ENCODE measurements at places on chromosomes 7 and 10.

DNA sequence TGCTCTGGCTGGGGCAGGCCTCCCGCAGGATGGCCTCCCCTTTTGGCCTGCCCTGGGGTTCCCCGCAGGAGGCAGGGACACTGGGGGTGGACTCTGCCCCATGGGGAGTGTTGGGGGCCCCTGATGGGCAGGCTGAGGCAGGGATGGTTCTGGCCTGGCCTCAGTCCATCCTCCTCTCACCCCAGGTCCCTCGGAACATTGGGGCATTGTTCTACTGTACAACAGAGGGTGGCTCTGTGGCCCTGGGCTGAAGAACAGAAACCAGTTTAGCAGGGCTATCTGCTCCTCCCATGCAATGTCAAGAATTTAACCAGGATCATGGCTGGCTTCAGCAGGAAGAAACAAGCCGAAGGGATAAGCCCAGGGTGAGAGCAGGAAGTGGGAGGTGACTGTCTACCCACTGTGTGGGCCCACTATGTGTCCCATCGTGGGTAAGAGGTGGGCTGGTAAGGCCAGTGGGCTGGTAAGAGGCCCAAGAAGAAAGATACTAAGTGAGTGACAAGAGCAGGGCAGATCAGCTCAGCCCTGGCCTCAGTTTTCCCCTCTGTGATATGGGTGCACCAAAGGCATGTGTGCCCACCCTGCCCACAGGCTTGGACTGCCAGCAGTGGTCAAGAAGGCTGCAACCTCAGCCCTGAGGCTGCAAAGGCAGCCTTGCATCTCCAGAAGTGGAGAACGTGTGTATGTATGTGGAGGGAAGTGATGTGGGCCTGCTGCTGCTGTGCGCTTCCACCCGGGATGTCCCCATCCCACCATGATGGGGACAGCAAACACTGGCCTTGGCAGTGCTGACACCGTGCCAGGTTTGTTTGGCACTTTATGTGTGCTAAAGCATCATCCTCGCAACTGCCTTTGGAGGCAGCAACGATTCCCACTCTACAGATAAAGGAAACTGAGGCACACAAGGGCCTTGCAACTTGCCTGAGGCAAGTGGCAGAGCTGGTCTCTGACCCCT, 138.9 kb downstream of the SH3PXD2A start:
- peak; percentile 32 for DNase-seq

DNA sequence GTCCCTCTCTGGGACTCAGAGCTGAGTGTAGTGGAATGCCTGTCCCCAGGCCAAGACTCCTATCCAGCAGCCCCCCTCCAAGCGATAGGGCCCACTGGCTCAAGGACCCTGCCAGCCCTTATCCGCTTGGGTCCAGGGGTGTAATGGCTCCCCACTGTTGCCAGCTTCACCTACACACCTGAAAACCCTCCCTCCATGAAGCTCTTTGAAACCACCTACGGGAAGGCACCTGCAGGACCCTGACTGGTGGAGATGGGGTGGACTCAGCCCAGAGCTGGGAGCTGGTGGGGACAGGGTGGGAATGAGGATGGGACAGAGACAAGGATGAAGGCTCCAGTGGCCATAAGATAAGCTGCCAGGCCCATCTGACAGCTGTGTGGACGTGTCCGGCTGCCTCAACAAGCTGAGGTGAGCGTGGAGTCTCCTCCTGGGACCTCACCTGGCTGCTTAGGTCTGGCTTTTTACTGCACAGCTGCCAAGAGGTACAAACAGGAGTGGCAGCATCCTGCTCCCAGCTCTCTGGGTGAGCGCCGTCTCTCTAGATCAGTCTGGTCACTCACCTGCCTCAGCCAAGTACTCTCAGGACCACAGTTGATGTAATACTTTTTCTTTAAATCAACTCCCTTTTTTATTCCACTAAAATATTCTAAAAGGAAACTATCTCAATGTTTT, 41.9 kb downstream of the DRGX start:
- no peak for DNase-seq

- no peak for DNase-seq
Measured at GRCh38 chr10:63582690-63583089, 61.5 kb downstream of the REEP3 start.

DNA sequence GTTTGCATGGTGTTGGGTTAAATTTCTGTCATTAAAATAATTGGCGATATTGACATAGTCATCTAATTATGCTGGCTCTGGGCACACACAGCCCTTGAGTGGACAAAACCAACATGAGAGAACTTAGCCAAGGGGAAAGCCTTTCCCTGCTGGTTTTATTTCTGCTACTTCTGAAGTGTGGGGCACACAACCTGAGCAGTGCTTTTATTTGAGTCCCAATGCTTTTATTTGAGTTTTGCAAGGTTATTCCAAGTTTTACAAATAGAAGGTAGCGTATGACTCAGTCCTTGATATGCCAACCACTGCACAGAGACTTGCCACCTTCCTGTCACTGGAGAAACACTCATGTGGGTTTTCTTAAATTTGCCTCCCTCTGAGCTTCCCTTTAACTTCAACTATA, 145.7 kb downstream of the EGFR start:
- no peak for DNase-seq

DNA sequence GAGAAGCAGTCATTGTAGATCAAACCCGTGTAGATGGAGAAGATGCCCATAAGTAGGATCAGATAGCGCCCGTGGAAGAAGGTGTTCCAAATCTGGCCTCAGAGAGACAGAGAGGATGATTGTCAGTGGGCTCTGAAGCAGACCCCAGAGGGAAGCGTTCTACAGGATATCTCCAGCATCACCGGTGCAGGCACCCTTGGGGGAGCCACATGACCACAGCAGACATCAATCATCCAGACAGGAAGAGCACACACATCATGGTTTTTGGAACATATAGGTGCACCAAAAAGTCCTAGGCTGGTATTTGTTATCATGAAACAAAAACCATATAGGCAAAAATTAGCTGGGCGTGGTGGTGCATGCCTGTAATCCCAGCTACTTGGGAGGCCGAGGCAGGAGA, 44.0 kb upstream of the SVOPL start:
- DNase-seq, result no peak

DNA sequence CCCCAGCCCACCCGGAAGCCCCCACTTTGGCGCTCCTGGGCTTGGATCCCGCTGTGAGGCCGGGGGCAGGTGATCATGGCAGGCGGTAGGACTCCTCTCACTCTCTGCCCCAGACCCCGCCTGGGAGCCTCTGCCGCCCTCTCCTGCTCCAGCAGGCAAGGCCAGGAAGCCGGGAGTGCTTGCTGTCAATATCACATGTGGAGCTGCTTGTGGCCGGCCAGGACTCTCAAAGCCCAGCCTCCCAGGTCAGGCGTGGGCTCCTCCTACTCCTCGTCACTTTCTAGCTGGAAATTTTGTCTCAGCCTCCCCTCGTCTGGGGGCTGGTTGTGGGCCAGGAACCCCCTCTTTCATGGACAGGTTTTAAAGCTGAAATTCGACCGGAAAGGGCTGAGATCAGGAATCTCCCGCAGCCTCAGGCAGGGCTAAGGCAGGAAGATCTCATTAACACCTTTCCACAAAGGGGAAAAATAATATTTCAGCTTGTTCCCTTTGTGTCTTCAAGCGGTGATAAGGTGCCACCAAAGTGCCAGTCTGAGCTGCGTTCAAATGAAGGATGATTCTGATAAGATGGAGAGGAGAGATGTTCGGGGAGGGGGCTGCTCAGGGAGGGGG, 273.6 kb upstream of the PODXL start:
- DNase-seq, result no peak

GRCh38 chr7:42400961-42401360, 164.0 kb upstream of the GLI3 start:
- DNase-seq, result no peak

GRCh38 chr10:44962870-44963738, 3.5 kb downstream of the RASSF4 start:
- DNase-seq, result no peak

DNA sequence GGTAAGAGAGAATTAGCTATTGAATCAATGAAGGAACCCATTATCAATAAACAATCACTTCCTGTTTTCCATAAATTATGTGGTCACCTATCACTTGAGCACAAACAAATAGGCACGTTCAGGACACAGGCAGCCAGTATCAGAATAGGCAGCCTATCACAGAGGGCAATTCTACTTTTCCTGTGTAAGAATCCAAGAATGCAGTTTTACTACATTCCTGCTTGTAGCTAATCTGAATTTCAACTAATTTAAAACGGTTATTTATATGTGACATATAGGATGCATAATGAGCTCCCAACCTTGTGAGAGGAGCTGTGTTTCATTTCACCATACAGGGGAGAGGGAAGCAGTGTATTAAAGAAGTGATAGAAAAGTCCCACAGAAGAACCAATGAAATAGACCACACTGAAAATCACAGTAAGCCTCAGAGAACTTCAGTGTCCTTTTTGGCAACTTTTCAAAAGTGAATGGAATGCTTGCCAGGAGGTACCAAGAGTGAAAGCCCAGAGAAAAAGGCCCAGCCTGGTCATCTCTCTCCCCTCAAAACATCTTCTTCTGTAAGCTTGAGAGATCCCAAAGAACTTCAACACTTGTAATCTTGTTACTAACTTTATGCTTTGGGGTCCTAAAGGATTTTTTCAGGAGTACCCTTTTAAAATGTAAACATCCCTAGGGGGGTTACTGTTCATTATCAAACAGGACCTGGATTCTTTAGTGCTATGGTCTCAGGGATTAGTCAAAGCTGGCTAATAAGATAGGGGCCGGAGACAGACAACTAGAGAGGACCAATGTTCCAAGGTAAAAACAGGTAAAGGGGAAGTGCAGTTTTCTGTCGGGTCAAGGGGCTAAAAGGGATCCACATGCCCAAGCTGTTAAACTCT, 1.3 kb downstream of the IMMP2L start:
- DNase-seq, result peak; percentile 76

DNA sequence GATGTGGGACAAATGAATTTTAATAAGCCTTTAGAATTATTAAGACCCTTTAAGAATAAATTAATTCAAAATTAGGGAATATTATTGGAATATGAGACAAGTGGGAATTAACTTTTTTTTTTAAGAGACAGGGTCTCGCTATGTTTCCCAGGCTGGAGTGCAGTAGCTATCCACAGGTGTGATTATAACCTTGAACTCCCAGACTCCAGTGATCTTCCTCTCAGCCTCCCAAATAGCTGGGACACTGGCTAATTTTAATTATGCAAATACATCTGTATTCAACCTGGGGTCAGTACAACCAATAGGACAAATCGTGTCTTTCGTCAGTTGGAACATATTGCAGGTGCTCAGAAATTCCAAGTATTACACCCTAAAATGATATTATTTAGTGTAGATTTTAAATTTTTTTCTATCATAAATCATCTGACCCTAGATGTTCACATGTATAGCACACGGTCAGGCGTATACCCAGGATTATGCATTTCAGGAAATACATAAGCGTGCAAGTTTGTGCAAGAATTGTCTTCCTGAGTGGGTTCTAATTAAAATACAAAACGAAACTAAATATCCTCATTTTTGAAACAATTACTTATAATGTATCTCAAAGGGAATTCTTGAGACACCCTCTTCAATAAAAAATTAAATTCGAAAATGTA, 1.2 kb downstream of the NT5C3A start:
- no peak for DNase-seq

DNA sequence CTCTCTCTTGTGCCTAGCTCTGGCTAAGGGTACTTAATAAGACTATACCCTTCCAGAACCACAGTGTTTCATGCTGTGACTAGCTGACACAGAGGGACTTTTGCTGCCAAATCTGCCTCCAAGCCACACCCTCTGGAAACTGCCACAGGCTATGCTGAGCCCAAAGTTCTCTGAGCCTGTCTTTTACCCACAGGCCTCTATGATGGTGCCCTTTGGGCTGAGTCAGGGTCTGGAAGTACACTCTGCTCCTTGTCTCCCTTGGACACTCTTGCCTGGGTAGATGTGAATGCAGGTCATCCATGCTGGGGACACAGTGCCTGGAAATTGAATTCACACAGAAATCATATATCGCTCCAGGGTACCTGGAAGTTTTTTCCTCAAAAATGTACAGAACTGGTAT, 22.6 kb downstream of the DYDC1 start:
- no peak for DNase-seq

GRCh38 chr10:108034829-108035228, 870.3 kb upstream of the SORCS1 start:
- DNase-seq, result no peak

DNA sequence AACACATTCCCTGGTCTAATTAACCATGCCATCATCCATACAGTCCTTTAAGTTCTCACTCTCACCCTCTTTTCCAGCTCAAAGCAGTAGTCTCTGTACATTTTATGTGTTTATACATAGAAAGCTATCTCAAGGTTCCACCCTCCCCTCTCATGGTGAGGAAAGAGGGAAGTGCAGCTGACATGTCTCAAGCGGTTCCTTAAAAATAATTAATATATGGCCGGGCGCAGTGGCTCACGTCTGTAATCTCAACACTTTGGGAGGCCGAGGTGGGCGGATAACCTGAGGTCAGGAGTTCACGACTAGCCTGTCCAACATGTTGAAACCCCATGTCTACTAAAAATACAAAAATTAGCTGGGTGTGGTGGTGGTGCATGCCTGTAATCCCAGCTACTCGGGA, 36.7 kb downstream of the ZC3HAV1 start:
- DNase-seq, result no peak

- peak; percentile 30 for DNase-seq
Measured at GRCh38 chr10:21099291-21100062, 202.4 kb upstream of the NEBL start.

DNA sequence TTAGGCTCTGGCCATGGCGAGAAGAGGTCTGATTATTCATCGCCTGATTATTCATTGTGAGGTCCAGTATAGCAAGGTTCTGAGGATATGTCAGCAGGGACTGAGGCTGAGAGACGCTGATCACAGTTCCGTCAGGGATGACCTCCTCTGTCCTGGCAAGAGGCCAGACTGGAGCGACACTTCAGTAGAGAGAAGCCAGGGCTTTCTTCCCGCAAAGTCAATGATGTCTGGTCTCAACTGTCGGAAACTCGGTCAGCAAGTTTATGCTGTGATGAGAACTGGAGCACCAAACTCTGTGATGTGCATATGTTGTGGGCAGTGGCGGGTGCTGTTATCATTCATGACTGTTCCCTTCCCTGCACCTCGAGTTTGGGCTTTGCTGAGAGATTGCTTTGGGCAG, 29.0 kb upstream of the GNA12 start:
- peak; percentile 10 for DNase-seq

GRCh38 chr10:52316500-52316899, 2.4 kb downstream of the DKK1 start:
- DNase-seq, result no peak

- DNase-seq, result no peak
Measured at GRCh38 chr10:128483216-128483615, 357.0 kb upstream of the MKI67 start.

GRCh38 chr10:124756156-124756903, 12.2 kb upstream of the FAM53B start:
- DNase-seq, result no peak

- no peak for DNase-seq
Measured at GRCh38 chr7:86477343-86477935, 166.3 kb upstream of the GRM3 start.

GRCh38 chr7:33700001-33700899, 205.1 kb upstream of the BMPER start:
- DNase-seq, result no peak

- no peak for DNase-seq
Measured at GRCh38 chr10:100374200-100374655, 27.2 kb downstream of the SCD start.

DNA sequence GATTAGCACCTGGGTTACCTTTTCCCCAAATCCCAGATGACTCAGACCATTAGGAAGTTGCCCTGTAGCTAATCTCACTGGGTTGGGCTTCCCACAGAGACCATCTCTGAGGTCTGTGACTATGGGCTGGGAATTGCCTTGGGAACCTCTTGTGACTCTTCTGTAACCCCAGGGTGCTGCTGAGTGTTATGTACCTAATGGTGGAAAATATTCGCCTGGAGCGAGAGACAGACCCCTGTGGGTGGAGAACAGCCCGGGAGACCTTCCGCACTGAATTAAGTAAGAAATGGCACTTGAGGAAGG, 20.0 kb downstream of the STRIP2 start:
- DNase-seq, result no peak

GRCh38 chr7:7962851-7963250, 5.7 kb upstream of the GLCCI1 start:
- peak; percentile 68 for DNase-seq

Data from cardiac fibroblast (primary cell).